ENCODE measurements at places on chromosomes 1 and 21.

- no peak for DNase-seq
Observed at GRCh38 chr1:6779089-6779805, 6.0 kb upstream of the CAMTA1 start.

DNA sequence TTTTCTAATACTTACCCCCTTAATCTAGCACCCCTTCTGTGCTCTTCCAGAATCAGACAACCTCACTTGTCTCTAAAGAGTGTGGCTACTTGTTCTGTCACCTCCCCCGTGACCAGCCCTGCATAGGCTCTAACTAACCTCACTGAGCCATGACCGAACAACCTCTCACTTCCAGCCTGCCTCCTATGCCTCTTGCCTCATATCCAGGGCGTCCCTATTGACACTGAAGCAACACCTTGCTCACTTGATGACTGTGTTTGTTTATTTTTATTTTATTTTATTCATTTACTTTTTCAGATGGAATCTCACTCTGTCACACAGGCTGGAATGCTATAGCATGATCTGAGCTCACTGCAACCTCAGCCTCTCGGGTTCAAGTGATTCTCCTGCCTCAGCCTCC, 235.1 kb upstream of the B3GALT2 start:
- no peak for DNase-seq

DNA sequence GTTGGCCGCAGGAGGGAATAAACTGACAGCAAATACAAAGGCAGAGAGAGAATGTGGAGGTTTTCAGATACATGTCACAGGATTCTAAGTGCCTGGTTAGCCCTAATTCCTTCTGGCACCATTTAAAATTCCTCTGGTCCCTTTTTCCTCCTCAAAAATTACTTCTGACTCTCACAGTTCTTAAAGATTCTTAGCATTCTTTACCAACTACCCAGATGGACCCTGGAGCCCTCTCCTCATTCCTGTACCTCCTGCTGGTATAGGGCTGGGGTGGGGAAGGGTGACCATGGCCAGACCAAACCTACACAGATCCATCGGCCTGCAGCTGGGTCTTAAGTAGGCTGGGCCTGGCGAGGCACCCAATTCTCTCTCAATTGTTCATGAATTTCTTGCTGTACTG, 7.2 kb downstream of the MKNK1 start:
- no peak for DNase-seq

DNA sequence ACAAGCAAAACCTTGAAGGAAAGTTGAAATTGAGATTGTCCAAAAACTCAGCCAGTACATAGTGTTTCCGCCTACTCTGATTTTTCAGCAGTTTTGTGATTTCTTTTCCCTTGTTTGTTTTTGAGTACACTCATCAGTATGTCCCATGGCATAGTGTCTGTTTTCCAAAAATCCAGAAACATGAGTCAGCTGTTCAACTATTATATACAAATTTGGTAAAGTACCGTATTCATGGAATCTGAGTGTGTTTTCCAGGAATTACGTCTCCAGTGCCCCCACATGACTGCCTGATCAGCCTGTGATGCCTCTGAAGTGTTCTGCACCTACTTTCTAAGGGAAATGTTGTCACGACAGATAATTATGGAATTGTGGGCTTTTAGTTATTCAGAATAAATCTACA, 186.8 kb downstream of the LTN1 start:
- DNase-seq, result no peak

DNA sequence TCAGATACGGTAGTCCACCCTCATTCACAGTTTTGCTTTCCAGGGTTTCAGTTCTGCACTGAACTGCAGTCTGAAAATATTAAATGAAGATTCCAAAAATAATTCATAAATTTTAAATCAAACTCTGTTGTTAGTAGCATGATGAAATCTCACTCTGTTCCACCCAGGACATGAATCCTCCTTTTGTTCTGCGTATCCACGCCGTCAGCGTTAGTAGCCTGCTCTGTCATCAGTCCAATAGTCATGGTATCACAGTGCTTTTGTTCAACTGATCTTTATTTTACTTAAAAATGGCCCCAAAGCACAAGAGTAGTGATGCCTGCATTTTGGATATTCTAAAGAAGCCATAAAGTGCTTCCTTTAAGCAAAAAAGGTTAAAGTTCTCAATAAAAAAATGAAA, 23.9 kb downstream of the CHD1L start:
- no peak for DNase-seq

- no peak for DNase-seq
Observed at GRCh38 chr1:223819730-223820514, 25.8 kb downstream of the TP53BP2 start.

DNA sequence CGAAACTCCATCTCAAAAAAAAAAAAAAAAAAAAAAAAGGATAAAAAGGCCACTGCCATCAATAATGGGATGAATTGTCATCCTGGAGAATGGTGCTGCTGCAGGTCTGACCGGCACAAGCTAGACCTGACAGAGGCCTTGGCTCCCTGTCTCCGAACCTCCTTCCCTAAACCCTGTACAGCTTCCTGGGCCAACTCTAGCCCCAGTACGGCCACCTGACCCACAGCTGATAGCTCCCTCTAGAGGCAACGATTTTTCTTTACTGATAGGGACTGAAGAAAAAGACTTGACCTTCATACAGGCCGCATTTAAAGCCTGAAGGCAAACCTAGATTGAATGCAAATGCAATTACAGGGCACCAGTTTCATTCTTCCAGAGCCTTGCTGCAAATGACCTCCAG, 30.7 kb downstream of the NOL9 start:
- no peak for DNase-seq

- DNase-seq, result peak; percentile 73
Observed at GRCh38 chr1:28199328-28200233, 23.1 kb upstream of the PTAFR start.

DNA sequence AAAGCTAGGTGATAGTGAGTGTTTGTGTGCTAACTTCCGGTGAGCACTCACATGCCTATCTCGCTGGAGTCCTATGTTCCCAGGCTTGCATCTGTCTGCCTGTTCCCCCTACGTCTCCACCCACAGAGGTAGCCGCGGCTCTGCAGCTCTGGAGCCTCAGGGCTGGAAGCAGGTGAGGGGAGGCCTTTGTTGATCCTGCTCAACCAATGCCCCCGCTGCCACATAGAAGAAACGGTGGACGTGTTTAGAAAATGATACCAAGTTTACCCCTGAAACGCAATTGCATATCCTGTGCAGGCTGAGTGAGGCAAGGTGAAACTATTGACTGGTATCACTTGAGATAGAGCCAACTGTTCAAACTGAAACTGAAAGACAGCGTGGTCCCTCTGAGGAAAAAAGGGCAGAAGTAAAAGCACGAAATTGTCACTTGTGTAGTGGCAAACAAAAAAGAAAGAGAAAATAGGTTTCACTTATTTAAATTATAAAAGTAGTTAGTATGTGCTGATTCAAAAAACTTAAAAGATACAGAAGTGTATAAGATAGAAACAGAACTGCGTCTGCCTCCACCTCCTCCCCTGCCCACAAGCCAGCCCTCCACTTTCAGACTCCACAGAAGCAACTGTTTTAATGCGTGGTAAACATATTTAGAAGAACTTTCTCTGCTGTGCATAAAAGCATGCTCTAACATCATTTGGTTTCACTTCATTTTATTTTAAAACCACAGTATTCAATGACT, 38.6 kb upstream of the ETS2 start:
- peak; percentile 74 for DNase-seq

DNA sequence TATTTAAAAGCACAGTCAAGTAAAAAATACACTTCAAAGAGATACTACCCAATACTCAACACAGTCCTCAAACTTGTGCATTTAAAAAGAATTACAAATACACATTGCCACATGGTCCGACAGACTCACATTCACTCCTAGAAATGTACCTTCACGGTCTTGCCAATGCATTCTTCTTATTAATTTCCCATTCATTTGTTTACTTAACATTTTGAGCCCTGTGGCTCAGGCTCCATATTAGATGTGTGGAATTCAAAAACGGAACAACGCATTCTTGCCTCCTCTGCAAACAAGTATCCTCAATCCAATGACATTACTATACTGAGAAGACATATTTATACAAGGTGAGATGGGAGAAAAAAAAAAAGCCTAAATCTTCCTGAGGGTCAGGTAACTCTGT, 2.5 kb upstream of the DUSP23 start:
- no peak for DNase-seq

- no peak for DNase-seq
Observed at GRCh38 chr1:173590557-173590956, 12.3 kb downstream of the SLC9C2 start.

DNA sequence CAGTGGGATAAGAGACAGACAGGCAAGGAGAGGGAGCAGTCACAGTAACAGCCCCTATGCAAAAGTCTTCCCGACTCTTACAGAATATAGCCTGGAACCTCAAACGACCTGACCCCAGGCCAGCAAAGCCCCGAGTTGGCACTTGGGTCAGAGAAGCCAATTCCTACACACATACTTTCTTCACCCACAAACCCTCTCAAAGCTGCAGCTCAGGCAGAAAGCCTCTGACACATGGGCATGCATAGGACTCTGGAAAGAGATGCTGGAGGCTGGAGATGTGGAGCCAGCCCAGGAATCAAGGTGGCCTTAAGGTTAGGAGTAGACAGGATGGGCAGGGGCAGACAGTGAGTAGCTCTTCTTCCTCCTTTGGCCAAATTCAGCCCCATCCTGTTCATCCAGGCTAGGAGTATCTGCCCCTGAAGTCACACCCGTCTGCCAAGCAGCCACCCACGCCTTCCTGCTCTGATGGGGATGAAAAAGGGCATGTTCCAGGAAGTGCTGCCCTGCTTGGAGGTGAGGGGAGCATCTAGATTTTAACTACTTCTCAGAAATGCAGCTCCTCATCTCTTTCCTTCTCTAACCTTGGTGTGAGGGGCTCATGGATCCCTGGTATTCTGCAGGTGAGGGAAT, 7.8 kb downstream of the SLC41A1 start:
- DNase-seq, result no peak

GRCh38 chr1:87318056-87318650, 10.5 kb upstream of the LMO4 start:
- no peak for DNase-seq

GRCh38 chr21:29146726-29147125, 16.3 kb downstream of the MAP3K7CL start:
- no peak for DNase-seq

DNA sequence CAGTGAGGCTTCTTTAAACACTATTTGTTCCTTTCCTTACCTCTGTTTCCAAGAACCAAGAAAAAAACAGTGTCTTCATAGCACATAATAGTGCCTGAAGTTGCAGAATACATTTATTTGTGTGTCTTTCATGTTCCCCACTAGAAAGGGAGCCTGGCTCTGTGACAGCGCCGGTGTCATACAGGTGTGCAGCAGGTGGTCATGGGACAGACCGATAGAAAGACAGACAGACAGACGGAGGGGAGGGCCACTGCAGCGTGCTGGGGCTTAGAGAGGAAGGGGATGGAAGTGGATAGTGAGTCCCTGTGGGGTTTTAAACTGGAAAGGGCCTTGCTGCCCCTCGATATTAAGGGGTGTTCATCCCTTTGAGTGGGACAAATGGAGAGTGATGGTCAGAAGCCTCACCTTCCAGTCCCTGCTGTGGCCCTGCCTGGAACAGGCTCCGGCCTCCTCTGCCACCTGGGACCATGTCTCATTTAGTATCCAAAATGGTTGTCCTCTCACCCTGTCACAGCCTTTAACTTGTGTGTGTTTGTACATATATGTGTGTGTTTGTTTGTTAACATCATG, 152.9 kb downstream of the PGBD5 start:
- DNase-seq, result no peak

DNA sequence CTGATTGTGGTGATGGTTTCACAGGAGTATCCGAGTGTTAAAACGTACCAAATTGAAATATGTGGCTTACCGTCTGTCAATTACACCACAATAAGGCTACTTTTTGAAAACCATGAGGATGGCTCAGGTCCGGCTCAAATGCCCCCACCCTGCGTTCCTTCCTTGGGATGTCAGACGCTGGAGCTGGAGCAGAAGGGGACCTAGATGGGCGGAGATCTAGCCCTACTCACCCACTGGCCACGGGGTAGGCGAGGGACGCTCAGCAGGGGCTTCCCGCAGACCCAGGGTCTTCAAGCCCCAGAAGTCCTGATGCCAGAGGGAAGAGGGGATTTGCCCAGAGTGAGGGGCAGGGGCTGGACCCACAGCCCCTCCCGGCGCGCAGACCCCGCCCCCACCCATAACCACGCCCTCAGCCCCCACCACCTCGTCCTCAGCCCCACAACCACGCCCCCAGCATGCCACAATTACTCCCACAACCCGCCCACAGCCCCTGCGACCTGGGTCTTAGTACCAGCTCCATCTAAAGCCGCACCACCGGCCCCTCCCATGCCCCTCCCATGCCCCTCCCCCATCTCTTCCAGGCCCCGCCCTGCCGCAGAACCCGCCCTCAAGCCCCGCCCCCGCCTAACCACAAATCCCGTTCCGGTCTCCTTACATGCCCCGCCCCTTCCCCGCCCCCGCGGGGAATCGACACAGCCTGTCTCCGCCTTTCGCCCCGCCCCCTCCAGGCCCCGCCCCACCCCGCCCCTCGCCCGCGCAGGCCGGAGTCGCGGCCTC, at the start of gene LRRC3:
Gene LRRC3 (plus strand): TSS at position 764 of the 777 bp plus-strand sequence. CDS start 1,135 bp downstream, outside the sequence.
- peak; percentile 66 for DNase-seq

DNA sequence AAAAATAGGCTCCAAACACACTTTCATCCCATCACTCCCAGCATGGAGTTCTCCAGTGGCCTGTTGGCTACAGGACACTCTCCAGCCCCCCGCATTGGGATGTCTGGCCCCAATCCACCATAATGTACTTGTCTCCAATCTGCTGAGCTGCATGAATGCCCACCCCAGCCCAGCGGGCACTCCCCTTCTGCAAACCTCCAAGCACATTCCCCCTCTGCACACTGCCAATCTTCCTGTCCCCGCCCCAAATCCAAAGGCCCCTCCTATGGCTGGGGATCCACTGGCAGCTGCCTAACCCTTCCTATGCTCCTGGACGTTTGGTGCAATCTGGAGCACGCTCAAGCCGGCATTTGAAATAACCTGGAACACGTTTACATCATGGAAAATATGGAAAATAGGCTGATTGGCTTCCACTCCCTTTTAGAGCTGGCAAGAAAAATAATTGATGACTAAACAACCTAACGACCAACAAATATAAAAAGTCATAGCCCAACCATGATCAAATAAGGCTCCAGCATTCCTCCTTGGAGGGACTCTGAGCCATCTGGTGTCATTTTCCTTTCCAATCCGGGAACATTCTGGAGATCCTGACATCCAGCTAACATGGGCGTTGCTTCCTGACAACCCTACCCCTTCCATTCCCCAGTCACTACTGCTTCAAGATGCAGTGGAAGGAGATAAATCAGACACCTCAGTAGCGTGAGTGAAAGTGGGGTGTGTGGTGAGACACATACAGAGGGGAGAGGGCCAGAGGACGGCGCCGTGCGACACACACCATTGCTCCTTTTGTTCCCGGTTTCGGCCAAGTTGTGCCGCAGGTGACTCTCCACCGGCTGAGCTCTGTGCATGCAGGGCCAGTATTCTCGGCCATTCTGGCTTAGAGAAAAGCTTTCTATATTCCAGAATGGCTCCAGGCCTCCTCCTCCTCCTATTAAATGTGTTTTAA, 41.6 kb downstream of the PDE9A start:
- DNase-seq, result no peak

GRCh38 chr1:241532162-241532531, at the start of gene KMO:
KMO (plus strand) TSS chr1:241532378; CDS start chr1:241532445, 67 bp downstream.
- DNase-seq, result no peak

- DNase-seq, result no peak
Observed at GRCh38 chr1:32388641-32389040, 5.6 kb downstream of the BSDC1 start.

- peak; percentile 28 for DNase-seq
Observed at GRCh38 chr1:200258447-200259375, 151.1 kb downstream of the ZNF281 start.

- DNase-seq, result no peak
Observed at GRCh38 chr1:165994107-165994506, 166.7 kb downstream of the UCK2 start.

All from CD4-positive, alpha-beta T cell treated with Interleukin-4 for 4 hours (primary cell).